Stimulated activated CD4-positive, alpha-beta T cell treated with anti-CD3 and anti-CD28 coated beads, Interleukin-4, amount 100 ng/mL, for 4 hours (primary cell): ENCODE measurements at places on chromosomes 2 and 18.

GRCh38 chr2:24658531-24659202 lies 134.5 kb downstream of the PTRHD1 start:
- no peak for DNase-seq

DNA sequence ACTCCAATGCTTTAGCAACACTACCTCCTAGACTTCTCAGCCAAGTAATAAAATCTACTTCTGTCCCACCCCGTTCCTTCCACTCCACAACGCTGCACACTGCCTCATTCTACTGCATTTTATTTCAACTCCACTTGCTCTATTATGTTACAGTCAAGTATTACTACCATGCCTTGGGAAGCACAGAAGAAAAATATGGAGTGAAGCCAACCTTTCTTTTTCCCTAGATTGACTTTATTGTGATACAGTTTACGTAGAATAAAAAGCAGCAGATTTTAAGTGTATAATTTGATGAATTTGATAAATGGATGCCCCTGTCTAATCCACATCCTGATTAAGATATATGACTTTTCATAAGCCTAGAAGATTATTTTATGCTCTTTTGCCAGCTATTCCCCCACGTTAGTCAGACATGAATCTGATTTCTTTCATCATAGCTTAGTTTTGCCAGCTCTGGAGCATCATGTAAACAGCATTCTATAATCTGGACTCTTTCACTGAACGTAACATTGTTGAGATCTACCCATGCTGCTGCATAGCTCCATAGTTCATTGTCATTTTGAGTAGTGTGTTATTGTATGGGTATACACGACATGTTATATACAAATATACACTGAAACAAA lies 676.8 kb upstream of the RAB6C start:
- no peak for DNase-seq

DNA sequence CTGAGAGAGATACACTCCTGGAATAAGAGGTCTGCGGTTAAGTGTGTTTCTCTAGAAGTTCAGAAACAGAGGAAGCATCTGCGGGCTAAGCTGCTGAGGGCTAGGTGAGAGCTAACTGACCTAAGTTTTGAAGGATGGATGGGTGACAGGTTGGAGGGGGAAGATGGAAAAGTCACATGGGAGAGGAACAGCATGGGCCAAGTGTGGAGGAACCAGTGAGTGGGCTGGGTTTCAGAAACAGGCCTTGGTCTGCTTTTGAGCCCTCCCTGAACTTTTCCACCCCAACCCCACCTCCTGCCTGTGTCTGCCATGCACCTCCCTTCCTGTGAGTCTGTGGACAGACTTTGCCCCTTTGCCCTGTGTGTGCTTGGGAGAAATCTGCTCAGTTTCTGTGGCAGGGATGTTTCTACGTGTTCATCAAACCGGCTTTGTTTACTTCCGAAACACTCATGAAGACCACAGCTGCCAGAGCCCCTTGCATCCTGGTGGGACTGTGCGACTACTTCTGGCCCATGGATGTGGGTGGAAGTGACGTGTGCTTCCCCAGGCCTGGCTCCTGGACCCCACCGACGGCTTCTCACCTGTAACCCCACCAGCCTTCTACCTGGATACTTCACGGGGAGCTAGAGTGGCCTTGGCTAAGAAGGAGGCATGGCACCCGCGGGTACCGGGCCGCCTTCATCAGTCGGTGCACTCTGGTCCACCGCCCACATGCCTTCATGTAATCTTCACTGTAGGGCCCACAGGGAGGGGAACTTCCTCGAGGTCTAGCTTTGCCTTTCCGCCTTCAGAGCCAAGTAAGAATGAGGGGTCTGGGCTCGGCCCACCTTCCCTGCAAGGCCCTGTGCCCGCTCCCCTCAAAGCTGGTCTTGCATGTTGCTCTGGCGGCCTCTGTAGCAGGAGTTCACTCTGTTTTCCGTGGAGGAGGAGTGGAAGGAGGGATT lies 1.4 kb upstream of the HPCAL1 start:
- DNase-seq: peak; percentile 28

DNA sequence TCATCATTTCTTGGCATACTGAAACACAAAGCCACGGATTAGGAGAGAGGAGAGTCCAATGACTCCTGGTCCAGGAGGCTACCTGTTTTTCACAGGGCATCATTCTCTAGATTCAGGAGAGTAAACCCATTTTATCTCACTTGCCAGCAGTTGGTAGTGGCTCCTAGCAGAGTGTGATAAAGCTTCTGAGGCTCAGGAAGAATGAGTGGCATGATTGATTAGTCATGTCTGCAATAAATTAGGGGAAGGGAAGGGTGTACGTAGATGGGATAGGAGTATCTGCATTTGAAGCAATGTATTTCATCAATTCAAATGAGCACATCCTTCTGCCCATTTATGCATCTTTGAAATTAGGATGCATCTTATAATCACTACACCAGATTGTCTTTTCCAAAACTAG lies 31.1 kb upstream of the PNO1 start:
- DNase-seq: no peak

GRCh38 chr2:120244656-120245519 lies 7.8 kb upstream of the RALB start:
- DNase-seq: no peak

- no peak for DNase-seq
Measured at GRCh38 chr2:132620115-132620514, 49.9 kb downstream of the LYPD1 start.

DNA sequence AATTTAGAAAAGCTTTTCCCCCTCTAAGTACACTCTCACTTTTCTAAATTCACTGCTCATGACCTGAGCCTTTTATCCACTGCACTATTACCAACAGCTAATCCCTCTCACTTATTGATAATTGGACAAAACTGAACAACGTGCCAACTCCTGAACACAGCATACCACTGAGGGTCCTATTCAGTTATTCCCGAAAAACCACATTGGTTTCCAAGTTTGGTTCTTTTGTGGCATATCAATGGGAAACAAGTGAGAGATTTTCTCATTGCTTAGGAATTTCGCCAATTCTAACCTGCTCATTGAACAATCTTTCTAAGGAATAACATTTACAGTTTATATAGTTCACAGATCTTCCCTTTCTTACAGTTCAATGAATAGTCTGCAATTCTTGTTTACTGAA lies 977.4 kb downstream of the TMEM182 start:
- DNase-seq: no peak

- DNase-seq: no peak
Measured at GRCh38 chr2:9737053-9737875, 106.0 kb upstream of the TAF1B start.

DNA sequence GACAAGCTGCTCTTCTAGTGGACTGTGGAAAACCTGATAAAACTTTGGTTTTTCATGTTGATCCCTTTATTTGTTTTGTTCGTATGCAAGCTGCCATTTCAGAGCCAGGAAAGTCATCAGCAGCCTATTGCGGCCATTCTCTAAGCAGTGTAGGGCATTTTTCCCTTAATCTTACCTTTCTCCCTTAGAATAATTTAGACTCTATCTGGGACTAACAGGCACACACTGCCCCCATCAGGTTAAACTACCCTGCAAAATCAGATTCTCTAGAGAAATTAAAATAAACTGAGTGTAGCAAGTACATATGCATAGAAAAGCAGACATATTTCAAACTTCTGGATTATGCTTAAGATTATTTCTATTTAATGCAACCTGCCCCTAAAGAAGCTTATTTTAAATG lies 347.5 kb downstream of the METTL4 start:
- DNase-seq: no peak

DNA sequence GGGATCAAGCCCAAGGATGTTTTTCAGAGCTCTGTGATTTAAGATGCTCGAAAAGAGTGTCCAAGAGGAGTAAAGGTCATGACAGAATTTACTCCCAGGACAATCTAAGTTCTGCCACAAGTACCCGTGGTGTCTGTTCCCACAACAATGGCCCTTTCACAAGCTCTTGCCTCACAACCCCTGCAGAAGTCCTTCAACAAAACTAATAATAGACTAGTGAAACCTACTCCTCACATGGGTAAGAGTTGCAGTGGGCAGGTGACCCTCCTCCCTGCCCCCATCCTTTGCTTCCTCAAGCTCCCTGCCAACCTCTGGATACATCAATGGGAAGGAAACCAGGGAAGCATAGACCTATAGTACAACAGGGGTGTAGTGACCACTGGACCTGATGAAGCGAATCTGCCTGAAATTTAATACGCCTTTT lies 34.9 kb downstream of the PTCD3 start:
- no peak for DNase-seq

- DNase-seq: no peak
Measured at GRCh38 chr2:241689306-241689705, 2.7 kb upstream of the DTYMK start.

- DNase-seq: no peak
Measured at GRCh38 chr18:36322734-36323133, 25.2 kb downstream of the FHOD3 start.

- no peak for DNase-seq
Measured at GRCh38 chr18:54983041-54983686, 23.9 kb upstream of the CCDC68 start.

- no peak for DNase-seq
Measured at GRCh38 chr2:174711206-174711605, 53.1 kb downstream of the CHRNA1 start.

DNA sequence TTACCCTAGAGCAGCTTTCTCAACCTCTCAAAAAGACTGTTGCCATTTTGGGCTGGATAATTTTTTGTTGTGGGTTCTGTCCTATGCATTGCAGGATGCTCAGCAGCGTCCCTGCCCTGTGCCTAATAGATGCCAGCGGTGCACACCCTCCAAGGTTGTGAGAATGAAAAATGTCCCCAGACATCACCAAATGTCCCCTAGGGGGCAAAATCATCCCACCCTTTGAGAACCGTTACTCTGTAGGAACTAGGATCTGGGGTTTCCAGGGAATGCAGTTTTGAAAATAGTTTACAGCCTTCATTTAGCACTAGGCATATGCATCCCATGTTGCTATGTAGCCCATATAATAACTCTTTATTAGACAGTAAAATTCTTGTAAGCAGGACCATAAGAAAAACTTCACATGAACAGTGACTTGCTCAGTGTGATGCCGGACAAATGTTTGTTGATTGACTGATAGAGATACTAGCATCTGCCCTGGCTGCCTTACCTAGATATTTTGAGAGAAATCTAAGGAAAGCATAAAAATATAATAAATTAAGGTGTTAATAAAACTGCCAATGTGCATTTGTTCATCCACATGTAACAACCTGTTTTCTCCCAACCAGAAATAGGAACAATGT lies 79.2 kb upstream of the EPC2 start:
- DNase-seq: no peak

- no peak for DNase-seq
Measured at GRCh38 chr2:139354518-139354917, 574.3 kb upstream of the NXPH2 start.

- DNase-seq: no peak
Measured at GRCh38 chr2:235314371-235314930, 179.4 kb upstream of the AGAP1 start.

GRCh38 chr2:30261695-30262211 lies 30.4 kb downstream of the LBH start:
- no peak for DNase-seq

- DNase-seq: no peak
Measured at GRCh38 chr2:112256654-112257053, 1.8 kb upstream of the ZC3H8 start.

- no peak for DNase-seq
Measured at GRCh38 chr2:130154773-130155765, 10.2 kb upstream of the CCDC74B start.

DNA sequence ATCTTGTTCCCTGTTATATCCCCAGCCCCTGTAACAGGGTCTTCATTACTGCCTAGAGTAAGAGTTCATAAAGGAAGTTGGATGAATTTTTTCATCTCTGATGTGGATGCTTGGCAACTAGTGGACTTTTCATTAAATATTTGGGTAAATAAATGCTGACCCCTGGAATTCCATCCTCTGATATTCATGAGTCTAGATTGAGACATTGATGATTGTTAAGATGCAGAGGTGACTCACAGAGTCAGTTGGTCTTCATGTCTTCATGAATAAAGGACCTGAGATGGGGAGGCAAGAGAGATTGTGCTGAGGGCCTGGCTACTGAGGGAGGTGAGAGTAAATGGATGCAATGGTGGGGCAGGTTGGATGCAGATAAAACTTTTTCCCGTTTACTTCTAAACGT lies 132.7 kb upstream of the NT5C1B start:
- no peak for DNase-seq

DNA sequence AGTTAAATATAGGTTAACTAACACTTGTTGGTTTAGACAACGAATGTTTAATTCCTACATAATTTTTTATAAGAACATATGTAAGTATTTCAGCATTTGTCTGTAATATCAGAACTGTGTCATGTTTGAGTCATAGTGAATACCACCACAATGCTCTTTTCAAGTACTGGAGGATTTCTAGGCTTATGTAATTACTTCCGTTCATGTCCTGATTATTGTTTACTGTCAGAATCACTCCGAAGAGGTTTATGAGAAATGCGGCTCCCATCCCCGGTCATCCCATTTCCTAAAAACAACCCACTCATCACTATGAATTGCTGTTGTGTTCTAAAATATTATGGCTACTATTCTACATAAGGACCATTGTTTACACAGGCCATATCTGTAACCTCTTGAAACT lies 45.1 kb downstream of the CDH19 start:
- no peak for DNase-seq

- no peak for DNase-seq
Measured at GRCh38 chr18:78115896-78116561, 863.6 kb upstream of the SALL3 start.

GRCh38 chr2:215548714-215549113 lies 112.8 kb upstream of the FN1 start:
- DNase-seq: no peak

GRCh38 chr2:150878356-150878755 lies 383.3 kb downstream of the RBM43 start:
- no peak for DNase-seq

GRCh38 chr2:27018142-27018541 lies 14.6 kb upstream of the TMEM214 start:
- no peak for DNase-seq

DNA sequence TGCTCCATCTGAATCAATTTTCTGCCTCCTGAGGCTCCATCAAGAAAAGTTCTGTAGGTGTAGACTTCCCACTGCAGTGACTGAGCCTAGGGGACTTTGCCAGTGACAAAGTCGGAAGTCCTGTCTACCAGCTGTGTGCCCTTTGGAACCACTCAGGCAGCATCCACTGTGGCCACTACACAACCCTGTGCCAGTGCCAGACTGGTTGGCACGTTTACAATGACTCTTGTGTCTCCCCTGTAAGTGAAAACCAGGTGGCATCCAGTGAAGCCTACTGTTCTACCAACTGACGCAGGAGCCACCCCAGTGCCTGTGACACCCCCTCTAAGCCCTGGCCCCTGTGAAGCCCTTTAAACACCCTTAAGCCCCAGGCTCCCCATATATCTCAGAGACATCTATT lies 132.1 kb upstream of the SERPINE2 start:
- no peak for DNase-seq

DNA sequence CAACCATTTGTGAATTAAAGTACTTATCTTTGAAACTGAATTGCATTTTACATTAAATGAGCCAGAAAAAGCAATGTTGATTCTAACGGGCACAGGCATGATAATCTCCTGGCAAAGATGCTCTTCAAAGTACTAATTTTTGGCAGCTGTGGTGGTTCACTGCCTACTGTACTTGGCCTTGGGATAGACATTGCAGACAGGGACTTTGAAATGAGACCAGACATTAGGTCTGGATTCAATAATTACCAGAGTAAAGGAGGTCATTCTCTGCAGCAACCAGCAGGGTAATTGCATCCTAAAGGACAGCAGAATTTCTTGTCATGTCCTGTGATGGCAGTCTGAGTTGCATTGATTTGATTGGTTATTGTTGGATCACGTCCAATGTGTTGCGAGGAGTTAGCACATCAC lies 986.5 kb downstream of the TDRD15 start:
- no peak for DNase-seq
